ENCODE measurements at places on chromosomes 13 and 19.

GRCh38 chr19:40691421-40692211 lies 1.2 kb upstream of the NUMBL start:
- DNase-seq: no peak

DNA sequence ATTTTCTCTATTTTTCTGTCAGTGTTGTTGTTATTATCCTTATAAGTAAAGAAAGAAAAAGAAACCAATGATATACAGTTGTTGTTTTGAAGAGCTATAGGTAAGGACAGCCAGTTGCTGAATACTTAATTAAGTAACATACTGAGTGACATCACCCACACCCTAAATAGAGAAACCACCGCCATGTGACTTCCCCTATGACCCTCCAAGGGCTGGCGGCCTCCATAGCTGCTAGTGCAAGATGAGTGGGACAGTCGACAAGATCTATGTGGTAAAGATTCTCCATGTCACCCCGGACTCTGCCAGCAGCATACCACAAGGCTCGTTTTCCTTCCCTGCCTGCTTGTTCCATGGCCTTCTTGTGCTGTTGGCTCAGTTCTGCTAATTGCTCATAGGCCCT lies 221.1 kb downstream of the DNAJC15 start:
- DNase-seq: no peak

DNA sequence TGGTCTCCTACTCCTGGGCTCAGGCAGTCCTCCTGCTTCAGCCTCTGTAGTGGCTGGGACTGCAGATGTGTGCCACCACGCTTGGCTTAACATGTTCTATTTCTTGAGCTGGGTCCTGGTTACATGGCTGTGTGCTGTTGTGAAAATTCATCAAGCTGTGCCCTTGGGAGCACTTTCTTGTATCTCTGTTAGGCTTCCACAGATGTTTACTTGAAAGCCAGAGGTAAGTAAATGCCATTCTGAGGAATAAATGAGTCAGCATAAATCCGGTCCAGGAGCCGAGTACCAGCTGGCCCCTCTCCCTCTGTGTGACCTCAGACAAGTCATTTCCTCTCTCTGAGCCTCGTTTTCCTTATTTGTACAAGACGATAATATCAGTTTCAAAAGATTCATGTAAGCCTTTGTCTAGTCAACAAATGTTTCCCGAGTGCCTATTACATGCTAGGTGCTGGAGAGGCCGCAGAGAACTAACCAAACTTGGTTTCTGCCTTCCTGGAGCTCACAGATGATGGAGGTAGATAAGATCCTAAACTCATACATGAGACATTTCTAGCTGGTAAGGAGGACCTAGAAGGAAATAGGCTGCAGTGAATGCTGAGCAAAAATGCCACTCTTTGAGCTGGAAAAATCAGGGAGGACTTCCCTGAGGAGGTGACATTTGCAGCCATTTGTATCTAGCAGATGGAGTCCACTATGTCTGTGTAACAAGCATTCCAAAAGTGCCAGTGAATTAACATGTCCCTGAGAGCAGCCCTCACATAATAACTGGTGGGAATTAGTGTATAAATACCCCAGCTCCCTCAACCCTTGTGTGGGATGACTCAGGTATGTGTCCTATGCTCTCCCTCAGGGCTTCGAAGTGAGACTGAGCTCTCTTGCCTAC lies 2.7 kb upstream of the RASAL3 start:
- no peak for DNase-seq

GRCh38 chr19:33921165-33921564 lies 124.5 kb downstream of the KCTD15 start:
- no peak for DNase-seq

- no peak for DNase-seq
These were observed 495 bp downstream of the DCLK1 start for GRCh38 chr13:36130552-36131221.

DNA sequence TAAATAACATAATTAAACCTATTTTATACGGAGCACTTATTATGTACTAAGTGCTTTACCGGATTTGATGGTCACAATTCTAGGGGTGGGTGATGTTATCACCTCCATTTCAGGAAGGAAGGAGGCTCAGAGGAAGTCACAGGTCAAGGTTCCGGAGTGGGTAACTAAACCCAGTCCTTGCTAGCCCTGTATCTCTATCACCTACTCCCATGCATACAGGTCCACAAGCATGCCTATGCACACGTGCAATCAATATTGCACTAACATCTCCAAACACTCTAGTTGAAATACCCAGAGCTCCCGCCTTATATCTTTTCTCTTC lies 17.8 kb upstream of the FOSB start:
- DNase-seq: no peak

DNA sequence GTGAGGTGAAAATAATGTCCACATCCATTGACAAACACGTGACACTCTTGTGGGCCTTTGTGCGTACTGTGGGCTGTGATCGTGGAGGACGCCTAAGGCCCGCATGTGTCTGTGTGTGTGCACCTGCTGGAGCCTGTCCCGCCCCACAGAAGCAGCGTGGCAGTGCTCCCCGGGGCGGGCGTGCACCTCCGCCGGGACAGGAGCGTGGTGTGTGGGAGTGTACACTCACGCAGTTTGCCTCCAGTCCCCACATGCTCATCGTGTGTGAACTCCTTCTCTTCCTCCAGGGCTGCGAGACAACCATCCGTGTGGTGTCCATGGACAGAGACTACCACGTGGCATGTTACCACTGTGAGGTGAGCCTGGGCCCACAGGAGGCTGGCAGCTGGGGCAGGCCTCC lies 13.9 kb downstream of the WTIP start:
- no peak for DNase-seq

DNA sequence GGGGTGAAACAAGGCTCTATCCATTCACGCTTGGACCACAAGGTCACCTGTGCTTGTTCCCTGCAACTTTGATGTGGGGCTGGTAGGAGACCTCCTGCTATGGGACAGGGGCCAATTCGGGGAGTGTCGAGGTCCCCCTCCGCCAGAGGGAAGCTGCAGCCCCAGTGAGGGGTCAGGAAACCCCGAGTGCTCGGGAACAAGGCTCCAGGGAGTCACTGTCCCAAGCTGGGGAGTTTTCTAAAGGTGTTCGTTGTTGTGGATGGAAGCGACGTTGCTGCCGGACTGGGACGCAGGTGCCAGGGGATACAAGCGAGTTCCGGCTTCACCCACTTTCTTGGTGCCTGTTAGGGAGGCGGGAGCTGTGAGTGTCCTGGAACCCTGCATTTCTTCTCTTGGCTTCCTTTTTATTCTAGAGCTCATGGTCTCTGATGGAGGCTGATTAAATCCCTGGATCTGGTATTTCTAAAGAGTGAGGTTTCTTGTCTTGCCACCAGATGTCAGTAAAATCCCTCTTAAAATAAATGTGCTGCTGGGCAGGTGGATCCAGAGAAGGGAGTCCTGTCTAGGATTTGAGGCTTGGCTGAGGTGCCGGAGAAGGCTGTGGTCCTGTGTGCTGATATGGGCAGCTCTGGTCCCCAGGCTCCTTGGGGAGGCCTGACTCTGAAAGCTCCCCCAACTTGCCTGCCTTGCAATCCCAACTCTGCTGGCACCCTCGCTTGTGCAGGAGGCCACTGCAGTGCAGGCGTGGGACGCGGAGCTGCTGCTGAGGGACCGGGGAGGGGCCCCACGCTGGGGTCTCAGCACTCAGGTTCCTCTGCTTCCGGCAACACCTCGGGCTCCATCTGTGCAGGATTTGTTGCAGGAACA lies 153.9 kb downstream of the TEX29 start:
- DNase-seq: no peak

- DNase-seq: no peak
These were observed 24.7 kb downstream of the ZNRF4 start for GRCh38 chr19:5479958-5480357.

DNA sequence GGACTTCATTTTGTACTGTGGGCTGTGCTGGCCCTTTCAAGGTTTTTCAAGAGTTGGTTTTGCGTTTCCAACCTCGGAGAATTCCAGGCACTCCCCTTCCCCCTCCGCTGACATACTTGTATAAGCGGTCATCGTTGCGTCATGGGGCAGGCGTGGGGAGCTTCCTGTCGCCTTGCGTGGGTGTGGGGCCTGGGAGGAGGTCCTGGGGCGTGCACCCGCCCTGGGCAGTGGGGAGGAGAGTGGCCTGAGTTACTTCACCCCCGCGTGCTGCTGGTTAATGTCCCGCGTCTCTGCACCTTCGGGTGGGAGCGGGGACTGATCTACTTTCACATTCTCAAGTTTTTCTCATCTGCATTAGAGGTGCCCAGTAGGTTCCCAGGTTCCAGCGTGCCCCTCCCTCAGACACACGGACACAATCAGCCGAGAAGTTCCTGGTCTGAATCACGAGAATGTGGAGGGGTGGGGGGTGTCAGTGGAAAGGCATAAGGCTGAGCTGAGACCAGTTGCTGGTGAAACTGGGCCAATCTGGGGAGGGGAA lies 4.1 kb downstream of the IER2 start:
- peak; percentile 86 for DNase-seq

DNA sequence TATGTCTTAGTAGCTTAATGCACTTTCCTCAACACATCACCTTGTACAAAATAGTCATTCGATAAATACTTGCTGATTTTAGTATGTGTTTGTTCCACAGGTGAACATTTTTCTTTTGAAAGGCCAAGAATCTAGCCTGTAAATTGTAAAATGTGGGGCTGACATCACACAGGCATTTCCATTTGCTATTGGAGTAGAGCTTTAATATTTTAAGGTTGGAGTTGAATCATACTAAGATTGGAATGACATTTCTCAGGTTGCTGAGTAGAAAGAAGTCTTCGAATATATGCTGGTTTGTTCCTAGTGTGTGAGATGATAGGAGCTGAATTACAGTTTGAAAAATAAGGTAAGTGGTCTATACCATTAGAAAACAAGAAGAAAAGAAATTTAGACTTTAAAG lies 112.3 kb upstream of the FRY start:
- no peak for DNase-seq

DNA sequence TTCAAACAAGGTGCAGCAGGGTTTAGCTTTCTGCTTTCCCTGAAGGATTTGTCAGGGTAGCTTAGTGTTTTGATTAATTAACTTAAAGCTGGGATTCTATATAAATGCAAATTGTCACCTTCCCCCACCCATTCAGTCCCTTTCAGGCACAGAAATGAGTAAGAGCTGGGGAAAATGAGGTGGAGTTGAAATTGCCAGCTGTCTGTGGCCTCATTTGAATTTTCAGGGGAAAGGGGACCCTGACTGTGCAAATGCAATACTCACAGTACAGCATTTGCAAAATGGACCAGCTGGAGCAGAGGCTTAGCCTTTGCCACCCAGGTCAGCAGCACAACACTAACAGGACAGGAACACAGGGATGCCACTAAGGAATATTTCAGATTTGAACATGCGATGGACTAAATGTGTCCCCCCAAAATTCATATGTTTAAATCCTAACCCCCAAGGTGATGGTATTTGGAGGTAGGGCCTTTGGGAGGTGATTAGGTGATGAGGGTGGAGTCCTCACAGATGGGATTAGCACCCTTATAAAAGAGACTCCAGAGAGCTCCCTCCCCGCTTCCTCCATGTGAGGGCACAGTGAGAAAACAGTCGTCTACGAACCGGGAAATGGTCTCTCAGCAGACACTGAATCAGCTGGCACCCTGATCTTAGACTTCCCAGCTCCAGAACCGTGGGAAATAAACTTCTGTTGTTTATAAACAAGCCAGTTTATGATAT lies 59.5 kb upstream of the CYSLTR2 start:
- DNase-seq: no peak

- no peak for DNase-seq
These were observed 96.8 kb downstream of the ATP8A2 start for GRCh38 chr13:25468325-25469168.

GRCh38 chr19:52735734-52736133 lies 890 bp upstream of the ZNF611 start:
- DNase-seq: peak; percentile 42

DNA sequence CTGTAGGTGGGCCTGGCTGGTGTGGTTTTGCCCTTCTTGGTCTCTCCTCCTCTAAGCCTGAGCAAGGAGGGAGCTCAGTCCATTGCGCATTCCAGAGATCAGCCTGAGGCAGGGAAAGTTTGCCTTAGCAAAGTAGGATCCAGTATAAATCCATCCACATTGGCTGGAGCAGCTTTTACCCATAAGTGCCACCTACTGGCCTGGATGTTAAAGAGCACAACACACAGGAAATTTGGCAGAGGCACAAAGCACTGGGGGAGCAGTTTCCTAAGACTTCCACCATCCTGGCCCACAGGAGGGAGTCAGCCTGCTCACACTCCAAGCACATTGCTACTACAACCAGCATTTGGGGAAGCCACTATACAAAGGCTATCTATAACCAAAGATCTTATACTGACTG lies 1124.2 kb downstream of the SLITRK1 start:
- no peak for DNase-seq

GRCh38 chr13:46716821-46717220 lies 80.1 kb downstream of the ESD start:
- DNase-seq: no peak

DNA sequence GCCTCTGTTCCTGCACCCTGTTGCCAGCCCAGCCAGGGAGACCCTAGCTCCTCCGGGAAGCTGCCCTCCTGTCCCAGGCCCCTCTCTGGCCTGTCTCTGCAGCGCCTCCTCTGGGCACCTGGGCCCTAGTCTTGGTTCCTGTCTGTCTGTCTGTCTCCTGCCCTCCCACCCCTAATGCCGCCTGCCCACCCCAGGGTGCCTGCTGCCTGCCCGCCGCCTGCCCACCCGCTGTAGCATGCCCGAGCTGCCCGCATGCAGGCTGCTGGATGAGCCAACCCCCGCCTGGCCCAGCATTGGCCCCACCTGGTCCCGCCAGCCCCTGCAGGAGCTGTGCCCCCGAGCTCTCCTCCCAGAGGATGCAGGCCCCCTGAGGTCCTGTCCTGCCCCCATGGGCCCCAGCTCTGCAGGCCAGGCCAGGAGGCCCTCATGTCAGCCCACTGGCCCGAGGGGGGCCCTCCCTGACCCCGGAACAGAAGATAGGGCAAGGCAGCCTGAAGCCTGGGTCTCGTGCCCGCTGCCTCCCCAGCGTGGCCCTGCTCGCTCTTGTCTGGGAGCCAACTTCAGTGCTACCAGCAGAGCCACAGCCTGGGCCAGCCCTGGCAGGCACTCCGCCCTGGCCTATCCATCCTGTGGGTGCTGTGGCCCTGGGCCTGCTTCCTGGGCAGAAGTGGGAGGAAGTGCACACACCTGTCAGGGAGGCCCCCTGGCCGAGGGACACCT lies 5.2 kb downstream of the MAP2K7 start:
- no peak for DNase-seq

GRCh38 chr19:10288662-10289166 lies 1.0 kb upstream of the ICAM5 start:
- DNase-seq: no peak

GRCh38 chr13:67278235-67278634 lies 48.1 kb upstream of the PCDH9 start:
- no peak for DNase-seq

DNA sequence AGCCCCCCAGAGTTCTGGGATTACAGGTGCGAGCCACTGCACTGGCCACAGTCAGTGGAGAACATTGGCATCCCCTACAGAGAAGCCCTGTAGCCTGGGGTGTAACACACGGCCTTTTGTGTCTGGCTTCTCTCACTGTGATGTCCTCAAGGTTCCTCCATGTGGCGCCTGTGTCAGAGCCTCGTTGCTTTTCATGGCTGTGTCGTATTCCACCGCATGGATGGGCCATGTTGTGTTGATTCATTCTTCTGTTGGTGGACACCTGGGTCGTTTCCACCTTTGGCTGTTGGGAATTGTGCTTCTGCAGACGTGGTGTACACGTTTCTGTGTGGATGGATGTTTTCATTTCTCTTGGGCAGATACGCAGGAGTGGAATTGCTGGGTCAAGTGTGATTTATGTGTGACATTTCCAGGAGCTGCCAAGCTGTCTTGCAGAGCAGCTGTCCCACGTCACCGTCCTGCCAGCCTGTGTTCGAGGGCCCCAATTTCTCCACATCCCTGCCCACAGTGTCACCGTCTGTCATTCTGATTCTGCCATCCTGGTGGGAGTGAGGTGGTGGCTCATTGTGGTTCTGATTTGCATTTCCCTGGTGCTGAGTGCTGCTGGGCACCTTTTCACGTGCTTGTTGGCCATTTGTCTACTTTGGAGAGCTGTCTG lies 59.4 kb downstream of the KDM4B start:
- DNase-seq: no peak
